ENCODE measurements at places on chromosomes 5 and 9.

- DNase-seq: peak; percentile 82
These were observed 10.8 kb downstream of the FIBCD1 start for GRCh38 chr9:130927995-130928900.

DNA sequence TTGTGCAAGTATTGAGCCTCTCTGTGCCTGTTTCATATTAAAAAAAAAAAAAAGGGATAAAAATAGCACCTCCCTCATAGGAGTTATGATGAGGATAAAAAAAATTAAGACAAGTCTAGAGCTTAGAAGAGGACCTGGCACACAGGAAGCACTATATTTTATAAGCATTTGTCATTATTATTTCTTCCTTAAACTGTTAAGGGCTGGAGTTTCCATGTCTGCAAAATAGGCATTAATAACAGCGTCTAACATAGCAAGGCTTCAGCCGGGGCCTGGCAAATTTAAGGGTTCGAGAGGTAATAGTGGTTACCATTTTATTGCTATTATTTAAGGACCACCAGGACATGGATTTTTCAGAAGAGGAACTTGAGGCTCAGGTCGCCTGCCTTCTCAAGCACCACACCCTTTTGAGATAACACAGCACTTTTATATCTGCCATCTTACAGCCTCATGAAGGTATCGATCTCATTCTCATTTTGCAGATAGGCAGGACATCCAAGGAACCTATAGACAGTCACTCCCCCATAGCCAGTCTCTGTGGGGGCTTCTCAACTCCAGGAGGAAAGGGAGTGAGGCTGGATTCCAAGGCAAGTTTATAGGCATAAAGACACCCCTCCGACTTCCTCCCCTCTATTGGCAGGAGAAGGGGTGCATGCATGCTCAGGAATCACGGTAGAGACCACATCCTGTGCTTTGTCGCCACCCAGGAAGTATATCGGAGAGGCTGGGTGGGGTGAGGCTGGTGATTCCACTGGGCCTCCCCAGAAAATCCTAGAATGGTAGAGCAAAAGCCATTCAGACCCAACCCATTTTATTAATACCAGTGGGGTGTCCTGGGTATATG, 2.4 kb downstream of the ANXA6 start:
- DNase-seq: peak; percentile 33

- no peak for DNase-seq
These were observed 33.1 kb downstream of the RAB3C start for GRCh38 chr5:58615972-58616371.

GRCh38 chr5:45189481-45189880, 380.7 kb downstream of the MRPS30 start:
- DNase-seq: no peak

GRCh38 chr5:136057401-136058038, 28.7 kb downstream of the TGFBI start:
- peak; percentile 90 for DNase-seq

DNA sequence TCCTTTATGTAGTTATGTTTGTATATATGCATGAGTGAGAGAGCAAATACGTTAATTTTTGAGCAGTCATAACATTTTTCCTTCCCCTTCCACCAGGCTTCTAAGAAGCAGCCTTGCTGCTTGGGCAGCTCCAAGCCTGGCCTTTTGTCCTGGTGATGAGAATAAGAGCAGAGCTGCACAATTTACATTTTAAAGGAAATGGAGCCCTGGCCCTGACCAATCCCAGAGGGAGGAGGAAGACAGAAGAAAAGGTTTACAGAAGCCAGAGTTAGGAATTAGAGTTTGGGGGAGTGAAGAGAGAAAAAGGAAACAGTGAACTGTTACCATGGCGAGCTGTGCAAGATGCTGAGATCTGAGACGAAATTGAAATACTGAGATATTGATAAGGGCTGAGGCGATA, 25.3 kb upstream of the EFNA5 start:
- no peak for DNase-seq

DNA sequence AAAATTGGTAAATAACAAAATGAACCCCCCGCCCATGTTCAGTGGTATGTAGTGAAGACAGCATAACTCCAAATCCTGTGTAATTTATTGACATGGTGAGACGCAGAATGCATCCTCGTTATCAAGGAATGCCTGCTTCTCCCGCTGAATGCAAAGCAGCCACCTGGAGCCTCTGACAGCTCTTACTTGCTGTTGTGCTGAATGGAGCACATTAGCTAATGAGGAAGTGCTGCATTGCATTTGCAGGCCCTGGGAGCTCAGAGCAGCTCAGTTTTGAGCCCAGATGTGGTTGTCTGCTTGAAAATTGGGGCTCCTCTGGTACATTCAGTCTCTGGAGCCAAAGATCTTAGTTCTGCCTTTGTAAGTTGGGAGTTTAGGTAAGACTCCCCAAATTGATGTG, 28.9 kb downstream of the PLAC8L1 start:
- no peak for DNase-seq

DNA sequence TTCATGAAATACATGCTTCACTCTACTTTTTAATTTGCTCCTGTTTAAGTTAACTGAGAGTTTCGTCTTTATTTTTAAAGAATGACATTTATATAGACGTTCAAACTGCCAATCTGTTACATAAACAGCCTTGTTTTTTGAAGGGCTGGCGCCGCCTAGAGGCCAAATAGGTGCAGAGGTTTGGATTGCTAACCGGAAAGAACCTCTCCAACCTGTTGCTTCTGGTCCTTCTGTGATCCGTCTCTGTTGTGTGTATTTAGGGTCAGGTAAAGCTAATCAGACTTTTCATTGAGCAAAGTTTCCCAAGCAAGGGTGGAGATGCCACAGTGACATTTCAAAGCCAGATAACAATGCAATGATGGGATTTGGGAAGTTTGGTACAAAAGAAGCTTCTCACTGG, 39.5 kb upstream of the GLIS3 start:
- peak; percentile 86 for DNase-seq

- DNase-seq: peak; percentile 56
These were observed 1899.9 kb downstream of the MAT2B start for GRCh38 chr5:165405340-165405739.

DNA sequence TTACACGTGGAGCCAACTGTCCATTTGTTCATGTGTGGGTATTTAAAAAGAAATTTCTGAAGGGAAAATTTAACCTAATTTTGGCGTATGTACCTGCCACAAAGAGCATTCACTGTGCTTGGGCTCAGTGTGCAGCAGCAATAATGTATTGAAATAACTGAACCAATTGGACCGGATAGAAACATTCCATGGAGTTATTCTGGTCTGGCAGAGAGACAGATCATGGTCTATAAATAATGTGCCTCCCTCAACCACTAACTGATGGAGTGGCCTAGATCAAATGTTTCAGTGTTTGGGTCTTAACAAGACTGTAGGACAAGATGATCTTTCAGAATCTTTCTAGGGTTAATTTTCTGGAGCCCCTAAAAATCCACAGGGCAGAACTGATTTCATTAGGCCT, 469.7 kb downstream of the PRELID2 start:
- no peak for DNase-seq

DNA sequence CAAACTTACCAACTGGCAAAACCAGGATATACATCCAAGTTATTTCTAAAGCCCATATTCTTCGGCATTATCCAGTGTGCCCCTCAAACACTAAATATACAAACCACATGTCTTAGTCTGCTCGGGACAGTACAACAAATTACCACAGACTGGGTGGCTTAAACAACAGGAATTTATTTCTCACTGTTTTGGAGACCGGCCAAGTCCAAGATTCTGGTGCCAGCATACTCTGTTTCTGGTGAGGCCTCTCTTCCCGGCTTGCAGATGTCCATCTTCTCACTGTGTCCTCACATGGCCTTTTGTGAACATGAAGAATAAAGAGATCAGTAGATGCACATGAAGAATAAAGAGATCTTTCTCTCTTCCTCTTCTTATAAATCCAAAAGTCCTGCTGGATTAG, 12.9 kb upstream of the SLCO6A1 start:
- DNase-seq: peak; percentile 31

DNA sequence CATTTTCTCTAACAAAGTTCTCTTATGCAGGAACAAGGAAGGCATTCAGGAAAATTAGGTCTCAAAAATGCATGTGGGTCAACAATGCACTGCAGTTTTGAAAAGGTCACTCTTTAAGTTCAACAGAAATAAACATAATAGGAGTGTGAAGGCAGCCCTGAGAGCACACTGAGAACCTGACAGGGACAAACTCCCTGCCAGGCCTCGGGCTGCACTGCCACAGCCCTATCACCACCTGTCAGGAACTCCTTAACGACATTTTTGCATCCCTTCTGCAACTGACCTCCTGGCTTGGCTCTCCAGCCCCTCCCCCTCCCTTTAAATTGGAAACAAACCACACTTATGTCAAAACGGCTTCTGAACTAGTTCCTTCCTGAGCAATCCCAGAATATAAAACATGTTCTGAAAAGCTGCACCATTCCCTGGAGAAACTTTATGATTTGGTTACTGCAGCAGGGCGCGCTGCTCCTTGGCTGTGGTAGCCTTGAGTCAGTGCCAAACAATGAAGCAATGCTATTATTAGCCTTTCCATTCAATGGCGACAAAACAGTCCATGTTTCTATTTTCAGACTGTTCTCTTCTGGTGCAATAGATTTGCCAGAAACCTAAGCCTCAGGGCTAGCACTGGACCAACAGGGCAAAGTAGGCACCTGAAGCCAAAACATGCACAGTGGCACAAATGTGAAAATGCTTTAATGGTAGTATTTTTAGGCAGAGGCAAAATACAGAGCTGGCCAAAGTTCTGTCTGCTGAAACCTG, 160.1 kb upstream of the ZNF608 start:
- DNase-seq: peak; percentile 78

GRCh38 chr9:107109324-107109723, 173.8 kb upstream of the RAD23B start:
- no peak for DNase-seq

GRCh38 chr5:157219491-157220271, 39.0 kb downstream of the ITK start:
- DNase-seq: no peak

DNA sequence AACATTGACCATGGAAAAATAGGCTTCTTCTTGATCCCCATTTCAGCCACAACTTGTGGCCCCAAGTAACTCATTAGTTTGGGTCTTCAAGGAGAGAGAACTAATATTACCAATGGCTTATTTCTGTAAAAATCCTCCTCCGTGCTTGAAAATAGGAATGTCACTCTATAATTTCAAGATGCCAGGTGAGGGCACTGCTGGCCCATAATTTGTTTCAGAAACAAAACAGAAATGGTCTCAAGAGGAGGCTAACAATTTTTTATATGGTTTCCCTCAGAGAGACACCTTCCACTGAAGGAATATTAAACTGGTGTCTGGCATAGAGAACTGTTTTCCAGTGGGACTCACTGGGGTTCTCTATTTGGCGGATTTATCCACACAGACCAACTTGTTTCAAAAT, 437.0 kb upstream of the TRPC7 start:
- DNase-seq: no peak

- DNase-seq: no peak
These were observed 226.6 kb downstream of the MLLT3 start for GRCh38 chr9:20395651-20396050.

DNA sequence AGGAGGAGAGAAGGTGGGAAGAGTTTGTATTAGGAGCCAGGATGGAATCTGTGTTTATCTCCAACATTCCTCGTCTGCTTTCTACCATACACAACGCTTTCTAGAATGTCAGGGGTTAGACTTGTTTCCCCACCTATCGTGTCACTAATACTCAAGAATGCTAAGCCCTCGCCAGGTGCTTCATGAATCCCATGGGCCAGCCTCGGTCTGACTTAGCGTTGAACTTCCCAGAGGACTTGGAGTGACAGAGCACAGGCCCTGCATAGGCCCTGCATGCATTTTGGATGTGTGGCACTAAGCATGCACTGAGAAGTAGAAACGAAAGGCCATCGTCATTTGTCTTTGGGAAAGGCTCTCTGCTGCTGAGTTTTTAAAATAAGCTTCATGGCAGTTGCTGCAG, 328.7 kb downstream of the NSG2 start:
- DNase-seq: peak; percentile 10

GRCh38 chr9:130287736-130288135, 22.2 kb downstream of the HMCN2 start:
- no peak for DNase-seq

DNA sequence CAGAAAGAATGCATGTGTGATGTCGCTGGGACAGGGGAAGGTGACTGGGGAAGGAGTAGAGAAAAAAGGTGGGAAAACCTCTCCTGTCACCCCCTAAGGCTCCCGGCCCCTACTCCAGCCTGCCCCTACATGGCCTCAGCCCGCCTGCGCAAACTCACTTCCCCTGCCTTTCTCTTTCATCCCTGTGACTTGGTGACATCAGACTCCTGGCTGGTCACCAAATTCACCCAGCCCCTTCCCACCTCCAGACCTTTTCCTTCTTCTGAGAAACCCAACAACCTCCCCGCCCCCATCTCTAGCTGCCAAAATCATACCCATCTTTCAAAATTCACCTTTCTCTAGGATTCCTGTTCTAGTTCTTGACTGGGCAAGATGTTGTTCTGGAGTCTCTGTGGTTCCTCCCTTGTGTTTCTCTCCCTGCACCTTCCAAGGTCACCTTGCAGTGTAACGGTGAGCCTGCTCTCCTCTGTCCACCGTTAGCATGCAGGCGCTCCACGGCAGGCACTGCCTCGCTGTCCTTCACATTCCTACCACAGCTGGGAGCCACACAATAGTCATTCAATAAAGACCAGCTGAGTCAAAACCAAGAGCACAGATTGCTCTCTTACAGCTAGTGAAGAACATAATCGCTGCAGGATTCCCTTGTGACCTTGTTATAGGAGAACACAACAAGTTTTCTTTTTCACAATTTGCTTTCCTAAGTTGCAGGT, 134.5 kb downstream of the FANCC start:
- DNase-seq: no peak

- DNase-seq: no peak
These were observed 108.2 kb upstream of the TBC1D2 start for GRCh38 chr9:98363644-98364043.

DNA sequence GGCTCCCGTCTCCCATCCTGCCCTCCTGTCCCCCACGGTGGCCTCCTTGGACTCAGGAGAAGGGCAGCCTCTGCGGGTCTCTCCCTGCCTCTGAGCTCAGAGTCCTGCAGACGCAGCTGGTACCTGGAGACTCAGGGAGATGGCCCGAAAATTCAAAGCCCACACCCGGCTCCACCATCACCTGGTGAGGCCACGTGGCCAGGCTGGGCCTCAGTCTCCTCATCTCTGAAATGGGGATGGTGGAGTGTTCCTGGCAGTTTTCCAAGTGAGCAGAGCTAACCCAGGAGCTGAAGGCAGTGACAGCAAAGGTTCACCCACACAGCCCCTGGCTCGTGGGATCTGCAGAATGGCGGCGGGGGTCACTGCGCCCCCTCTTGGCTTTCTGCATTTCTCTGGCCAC, 62.1 kb upstream of the RXRA start:
- DNase-seq: no peak

- no peak for DNase-seq
These were observed 465.7 kb downstream of the GADD45G start for GRCh38 chr9:90070469-90070868.

GRCh38 chr5:126268697-126269315, 154.4 kb upstream of the GRAMD2B start:
- DNase-seq: peak; percentile 47

DNA sequence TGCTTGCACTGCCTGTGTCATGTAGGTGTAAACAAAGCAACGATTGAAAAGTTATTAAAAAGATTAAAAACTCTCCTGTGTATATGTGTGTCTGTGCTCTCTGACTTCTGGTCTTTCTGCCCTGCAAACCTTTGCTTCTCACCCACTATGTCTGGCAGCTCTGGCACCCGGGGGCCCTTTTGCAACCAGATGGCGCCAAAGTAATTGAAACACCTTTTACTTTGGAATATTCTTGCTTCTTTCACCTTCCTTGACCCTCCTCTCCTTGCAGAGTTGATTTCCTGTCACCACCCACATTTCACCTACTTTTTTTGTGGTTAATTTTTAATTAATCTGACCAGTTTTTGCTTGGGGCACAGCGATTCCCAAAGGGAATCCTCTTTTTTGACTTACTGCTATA, 275.5 kb downstream of the ARHGEF28 start:
- no peak for DNase-seq

Measured in fibroblast of lung (primary cell).